ENCODE measurements at places on chromosomes 4 and X.

- DNase-seq, result no peak
Observed at GRCh38 chr4:1952719-1953118, 56.1 kb downstream of the NELFA start.

- DNase-seq, result no peak
Observed at GRCh38 chr4:103075435-103075893, 1.1 kb downstream of the SLC9B2 start.

GRCh38 chrX:133674726-133675470, 259.6 kb upstream of the GPC4 start:
- no peak for DNase-seq

- no peak for DNase-seq
Observed at GRCh38 chr4:132792310-132792709, 356.8 kb upstream of the PCDH10 start.

DNA sequence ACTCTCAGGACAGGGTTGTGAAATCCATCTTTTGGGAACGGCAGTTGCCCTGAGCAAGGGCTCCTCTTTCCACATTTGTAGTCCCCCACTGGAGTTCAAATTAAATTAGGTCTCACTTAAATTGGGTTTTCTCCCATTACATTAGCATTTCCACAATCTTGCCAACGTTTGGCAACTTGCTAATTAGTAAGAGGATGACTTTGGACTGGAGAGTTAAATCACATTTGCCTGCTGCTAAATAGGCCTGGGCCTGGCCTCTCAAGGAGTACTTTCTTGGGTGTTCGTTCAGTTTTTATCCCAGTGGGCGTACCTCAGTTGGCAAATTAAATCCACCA, 33.8 kb downstream of the TNIP3 start:
- DNase-seq, result no peak

All from CD8-positive, alpha-beta memory T cell (primary cell).